CD4-positive, alpha-beta memory T cell (primary cell): ENCODE measurements at places on chromosomes 3 and 15.

GRCh38 chr3:9290566-9290965, 41.1 kb upstream of the SRGAP3 start:
- H3K4me3 ChIP-seq, result no peak overlapping the region
- no peaks in the 10 kb centered on the region for H3K36me3 ChIP-seq
- H3K4me1 ChIP-seq, result no peaks in the 10 kb centered on the region
- no peak overlapping the region for H3K27ac ChIP-seq
- no peaks in the 10 kb centered on the region for H3K27me3 ChIP-seq

GRCh38 chr15:89792106-89792805, 16.1 kb downstream of the MESP2 start:
- H3K27me3 ChIP-seq, result no peaks in the 10 kb centered on the region
- no peak overlapping the region for H3K4me3 ChIP-seq
- no peaks in the 10 kb centered on the region for H3K4me1 ChIP-seq
- no peak for DNase-seq
- H3K36me3 ChIP-seq, result no peaks in the 10 kb centered on the region

GRCh38 chr15:38818157-38818790, 253.7 kb upstream of the RASGRP1 start:
- no peak overlapping the region for H3K27ac ChIP-seq
- no peaks in the 10 kb centered on the region for H3K4me1 ChIP-seq
- no peaks in the 10 kb centered on the region for H3K36me3 ChIP-seq

- H3K4me3 ChIP-seq, result peak overlapping the region; percentile 68
- H3K4me1 ChIP-seq, result peaks cover 72% of the 10 kb centered on the region
- peak overlapping the region; percentile 84 for H3K27ac ChIP-seq
- no peaks in the 10 kb centered on the region for H3K36me3 ChIP-seq
These were observed 10.0 kb downstream of the CMTM7 start for GRCh38 chr3:32401556-32402081.

DNA sequence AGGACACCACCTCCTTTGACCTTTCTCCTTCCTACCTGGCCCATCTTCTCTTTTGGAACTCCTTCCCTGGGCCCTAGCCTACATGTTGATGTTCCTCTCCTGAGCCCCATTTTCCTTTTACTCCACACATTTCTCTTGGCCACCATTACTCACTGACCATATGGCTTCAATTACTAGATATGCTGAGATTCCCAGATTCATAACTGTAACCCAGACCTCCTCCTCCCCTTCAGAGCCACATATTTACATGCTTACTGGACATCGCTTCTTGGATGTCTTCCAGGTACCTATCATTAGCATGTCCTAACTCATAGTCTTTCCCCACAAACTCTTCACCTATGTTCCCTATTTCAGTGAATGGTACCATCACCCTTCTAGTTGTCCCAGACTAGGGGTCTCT, 24.4 kb upstream of the TRIM59 start:
- H3K27me3 ChIP-seq, result no peaks in the 10 kb centered on the region
- H3K4me1 ChIP-seq, result no peaks in the 10 kb centered on the region
- H3K4me3 ChIP-seq, result no peak overlapping the region
- no peak overlapping the region for H3K27ac ChIP-seq
- no peak for DNase-seq
- no peaks in the 10 kb centered on the region for H3K36me3 ChIP-seq

GRCh38 chr3:72405943-72406566, 442.2 kb downstream of the SHQ1 start:
- H3K27ac ChIP-seq, result no peak overlapping the region
- H3K4me3 ChIP-seq, result no peak overlapping the region
- H3K36me3 ChIP-seq, result no peaks in the 10 kb centered on the region
- DNase-seq, result no peak
